HS-27A (cell line): ENCODE measurements at places on chromosomes 5 and 9.

GRCh38 chr5:5344606-5345005 lies 77.9 kb upstream of the ICE1 start:
- DNase-seq, result no peak

DNA sequence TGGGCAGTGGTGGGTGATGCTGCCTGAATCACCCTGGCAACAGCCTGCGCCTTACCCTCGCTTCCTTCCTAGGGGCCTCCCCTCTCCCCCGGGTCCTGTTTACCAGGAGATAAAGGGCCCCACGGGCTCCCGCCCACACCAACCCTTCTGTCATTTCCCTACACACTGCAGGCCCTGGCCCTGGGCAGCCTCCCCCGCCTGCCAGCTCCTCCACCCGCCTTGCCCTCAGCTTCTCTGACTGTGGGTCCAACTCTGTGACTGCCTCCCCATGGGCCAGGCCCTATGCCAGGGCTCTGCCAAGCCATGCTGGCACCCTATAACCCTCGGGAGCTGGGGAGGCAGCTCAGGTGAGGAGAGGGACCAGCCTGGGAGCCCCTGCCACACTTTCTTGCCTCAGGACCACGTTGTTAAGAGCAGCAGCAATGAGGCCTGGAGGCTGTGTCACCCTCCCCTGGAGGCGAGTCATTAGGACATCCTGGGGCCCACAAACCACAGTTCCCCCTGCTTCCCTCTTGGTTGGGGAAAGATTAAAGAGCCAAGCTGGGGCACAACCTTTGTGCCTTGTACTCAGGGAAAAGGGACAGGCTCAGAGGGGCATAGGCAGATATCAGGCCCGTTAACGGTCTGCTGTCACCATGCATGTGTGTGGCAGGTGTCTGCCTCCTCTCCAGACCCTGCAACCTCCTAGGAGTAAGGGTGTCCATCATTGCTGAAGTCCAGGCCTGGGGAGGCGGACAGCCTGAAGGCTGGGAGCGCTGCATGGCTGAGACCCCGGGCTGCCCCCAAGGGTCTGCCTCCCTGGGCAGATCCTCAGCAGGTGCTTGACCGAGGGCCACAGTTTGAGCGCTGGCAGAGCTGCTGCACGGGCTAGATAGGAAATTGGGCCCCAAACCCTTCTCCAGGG lies 2.8 kb downstream of the MGAT4B start:
- DNase-seq, result no peak

DNA sequence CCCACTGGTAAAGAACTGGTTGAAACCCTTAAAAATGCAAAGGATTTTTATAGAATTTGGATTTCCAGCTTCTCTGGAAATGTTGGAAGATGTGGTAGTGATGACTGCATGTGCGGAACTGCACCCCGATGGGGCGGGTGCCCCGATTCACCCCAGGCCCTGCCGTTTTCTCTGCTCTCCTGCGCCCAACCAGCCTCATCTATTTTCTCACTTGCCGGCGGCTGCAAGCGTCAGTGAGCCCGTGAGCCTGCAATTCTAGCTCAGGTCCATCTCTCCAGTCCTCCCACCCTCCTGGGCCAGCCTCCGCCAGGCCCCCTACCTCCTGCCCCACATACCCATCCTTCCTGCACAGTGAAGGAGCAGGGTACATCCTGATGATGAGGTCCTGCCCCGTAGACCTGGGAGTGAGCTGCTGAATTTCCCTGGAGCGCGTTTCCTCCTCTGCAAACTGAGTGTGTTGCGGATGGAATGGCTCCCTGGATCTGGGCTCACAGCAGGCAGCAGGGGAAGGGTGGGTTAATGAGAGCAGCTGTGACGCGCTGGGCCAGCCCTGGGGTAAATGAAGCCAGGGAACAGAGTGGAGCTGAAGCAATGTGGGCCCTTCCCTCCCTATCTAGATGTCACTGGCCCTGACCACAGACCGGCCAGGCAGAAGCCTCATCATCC lies 45.9 kb upstream of the PHYKPL start:
- DNase-seq, result no peak

- no peak for DNase-seq
Measured at GRCh38 chr5:82512025-82512424, 233.9 kb upstream of the RPS23 start.

DNA sequence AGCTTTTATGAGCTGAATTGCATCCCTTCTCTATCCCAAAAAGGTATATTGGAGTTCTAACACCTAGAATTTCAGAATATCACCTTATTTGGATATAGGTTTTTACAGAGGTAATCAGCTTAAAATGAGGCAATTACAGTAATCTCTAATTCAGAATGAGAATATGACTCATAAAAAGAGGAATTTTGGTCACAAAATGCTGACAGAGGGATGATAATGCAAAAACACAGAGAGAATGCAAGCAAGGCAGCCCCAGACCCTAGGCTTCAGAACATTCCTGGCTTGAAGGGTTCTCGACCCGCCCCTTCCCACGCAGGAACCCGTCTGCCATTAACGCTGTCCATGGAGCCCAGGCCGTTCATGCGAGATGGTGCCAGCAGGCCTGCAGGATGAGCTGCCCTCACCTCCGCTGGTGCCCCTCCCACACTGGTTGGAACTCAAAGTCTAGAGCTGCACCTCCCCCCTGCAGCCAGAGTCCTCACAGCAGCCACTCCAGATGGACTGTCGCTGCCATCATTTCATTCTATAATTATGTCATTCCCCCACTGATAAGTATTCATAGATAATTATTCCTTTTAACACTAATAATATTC lies 1173.4 kb upstream of the ACO1 start:
- DNase-seq, result no peak

- no peak for DNase-seq
Measured at GRCh38 chr5:114361724-114362196, at the start of gene KCNN2. KCNN2 (plus strand) TSS chr5:114362070; CDS start chr5:114362140, 70 bp downstream.

GRCh38 chr5:149217096-149217802 lies 54.4 kb upstream of the AFAP1L1 start:
- no peak for DNase-seq

GRCh38 chr5:64147849-64148441 lies 17.7 kb upstream of the RNF180 start:
- peak; percentile 20 for DNase-seq

DNA sequence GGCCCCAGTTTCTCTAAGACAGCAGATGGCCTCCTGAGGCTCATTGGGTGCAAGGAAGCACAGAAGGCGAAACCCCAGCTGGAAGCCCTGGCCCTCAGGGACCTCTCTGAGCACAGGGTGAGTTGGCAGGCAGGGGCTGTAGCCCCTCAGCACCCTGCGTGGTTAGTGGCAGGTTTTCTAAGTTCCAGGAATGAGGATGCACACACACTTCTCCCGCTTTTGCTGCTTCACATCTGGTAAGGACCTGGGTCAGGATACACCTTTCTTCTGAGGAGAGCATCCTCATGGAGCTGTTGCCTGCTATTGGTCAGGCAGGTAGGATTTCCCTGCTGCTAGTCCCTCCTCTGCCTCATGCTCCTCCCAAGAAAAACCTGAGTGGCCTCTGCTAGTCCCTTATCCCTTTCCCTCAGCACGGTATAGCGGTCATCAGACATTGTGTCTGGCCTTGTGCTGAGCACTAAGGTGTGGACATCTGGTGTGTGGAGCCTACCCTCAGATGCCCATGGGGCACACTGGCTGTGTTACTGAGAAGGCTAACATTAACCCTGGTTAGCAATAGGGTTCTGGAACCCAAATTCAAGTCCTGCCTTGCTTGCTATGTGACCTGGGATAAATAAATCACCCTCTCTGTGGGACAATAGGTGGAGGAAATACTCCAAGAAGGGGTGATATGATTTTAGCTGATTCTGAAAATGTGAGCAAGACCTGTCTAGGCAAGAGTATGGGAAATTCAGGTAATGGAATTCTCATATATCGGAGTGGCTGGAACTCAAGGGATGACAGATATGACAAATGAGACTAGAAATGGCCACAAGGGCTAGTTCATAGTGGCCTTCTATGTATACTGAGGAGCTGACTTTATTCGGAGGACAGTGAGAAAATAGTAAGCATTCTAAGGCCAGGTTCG lies 1.6 kb downstream of the SLC22A4 start:
- DNase-seq, result no peak

DNA sequence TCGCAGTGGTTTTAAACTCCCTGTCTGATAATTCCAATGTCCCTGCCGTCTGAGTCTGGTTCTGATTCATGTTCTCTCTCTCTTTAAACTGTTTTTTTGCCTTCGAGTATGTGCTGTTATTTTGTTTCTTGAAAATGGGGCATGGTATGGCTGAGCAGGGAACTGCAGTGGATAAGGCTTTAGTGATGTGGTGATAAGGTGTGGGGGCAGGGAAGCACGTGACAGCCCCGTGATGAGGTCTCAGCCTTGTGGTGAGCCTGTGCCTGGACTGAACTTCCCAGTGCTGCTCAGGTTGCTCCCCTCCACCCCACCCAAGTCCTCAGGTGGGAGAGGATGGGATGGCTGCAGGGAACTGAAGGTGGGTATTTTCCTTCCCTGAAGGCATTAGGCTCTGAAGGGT lies 5.5 kb upstream of the ZNF354B start:
- no peak for DNase-seq

GRCh38 chr9:114691046-114691955 lies 9.3 kb upstream of the TEX48 start:
- peak; percentile 86 for DNase-seq

- DNase-seq, result no peak
Measured at GRCh38 chr5:52771343-52772039, 16.2 kb upstream of the ITGA1 start.

DNA sequence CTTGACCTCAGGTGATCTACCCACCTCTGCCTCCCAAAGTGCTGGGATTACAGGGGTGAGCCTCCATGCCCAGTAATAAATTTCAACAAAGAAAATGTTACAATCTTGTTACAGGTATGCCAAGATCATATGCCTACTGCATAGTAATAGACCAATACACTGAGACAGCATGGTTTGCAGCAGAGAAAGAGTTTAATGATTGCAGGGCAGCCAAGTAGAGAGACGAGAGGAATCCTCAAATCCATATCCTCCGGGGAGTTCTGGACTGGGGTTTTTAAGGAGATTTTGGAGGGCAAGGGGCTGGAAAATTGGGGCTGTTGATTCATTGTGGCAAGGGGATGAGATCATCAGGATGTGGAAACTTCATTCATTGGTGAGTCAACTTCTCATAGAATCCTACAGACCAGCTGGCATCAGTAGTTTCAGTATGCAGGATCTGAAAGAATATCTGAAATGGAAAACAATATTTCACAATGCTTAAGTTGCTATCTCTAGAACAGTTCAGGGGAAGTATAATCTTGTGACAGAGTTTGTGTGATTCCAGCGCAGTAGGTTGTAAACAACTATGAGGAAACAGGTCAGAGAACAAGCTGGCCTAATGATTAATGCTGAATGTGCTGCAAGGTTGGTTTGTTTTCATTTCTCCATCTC lies 14.8 kb upstream of the TUT7 start:
- DNase-seq, result peak; percentile 30

GRCh38 chr9:80185112-80185738 lies 613.5 kb downstream of the TLE4 start:
- no peak for DNase-seq

DNA sequence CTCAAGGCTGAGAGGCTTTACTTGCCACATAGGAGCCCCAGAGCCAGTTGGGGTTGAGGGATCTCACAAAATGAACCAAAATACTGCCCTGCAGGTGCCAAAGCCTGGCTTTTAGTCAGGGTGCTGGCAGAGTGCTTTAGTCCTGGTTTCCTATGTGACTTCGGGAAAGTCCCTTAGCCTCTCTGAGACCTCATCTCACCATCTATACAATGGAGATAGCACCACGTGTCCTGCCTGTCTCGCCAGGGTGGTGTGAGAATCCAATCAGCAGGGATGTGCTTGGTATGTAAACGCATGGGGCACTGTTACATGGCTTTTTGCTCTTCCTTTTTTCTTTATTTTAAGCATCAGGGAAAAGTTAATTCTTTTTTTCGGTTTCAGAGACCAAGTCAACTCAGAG lies 68.3 kb downstream of the SHB start:
- DNase-seq, result no peak

GRCh38 chr5:117652958-117653280 lies 1078.3 kb upstream of the SEMA6A start:
- no peak for DNase-seq

- DNase-seq, result no peak
Measured at GRCh38 chr5:151051066-151051930, 29.5 kb downstream of the TNIP1 start.

DNA sequence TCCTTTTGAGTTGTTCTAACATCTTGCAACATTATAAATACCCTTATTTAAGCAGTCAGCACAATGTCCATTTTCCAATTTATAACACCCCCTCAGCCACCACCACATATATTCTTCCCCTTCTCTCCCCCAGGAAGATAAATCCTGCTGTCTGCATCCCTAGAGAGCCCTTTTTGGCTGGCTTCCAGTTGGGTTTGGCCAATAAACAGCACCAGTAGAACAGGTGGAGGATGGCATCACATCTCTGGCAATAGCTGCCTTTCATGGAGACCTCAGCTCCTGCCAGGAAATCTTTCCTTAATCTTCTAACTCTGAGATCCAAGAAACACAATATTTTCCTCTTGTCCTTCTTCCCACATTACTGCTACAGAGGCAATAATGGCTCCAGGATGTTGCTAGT lies 53.7 kb downstream of the TRIM36 start:
- DNase-seq, result no peak

GRCh38 chr9:124414612-124415011 lies 630 bp downstream of the PSMB7 start:
- DNase-seq, result no peak

DNA sequence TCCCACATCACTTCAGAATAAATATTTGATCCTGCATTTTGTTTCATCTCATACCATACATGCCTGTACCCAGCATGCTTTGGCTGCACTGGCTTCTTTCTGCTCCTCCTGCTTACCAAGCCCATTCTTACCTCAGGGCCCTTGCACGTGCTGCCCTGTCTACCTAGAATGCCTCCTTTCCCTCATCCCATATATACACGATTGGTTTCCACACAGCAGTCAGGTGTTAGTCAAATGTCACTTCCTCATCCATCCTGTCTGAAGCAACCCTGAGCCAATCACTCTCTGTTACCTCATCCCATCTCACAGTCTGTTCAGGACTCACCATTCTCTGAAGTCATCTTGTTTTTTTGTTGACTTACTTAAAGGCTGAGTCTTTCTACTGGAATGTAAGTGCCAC lies 30.3 kb downstream of the CAST start:
- no peak for DNase-seq

- no peak for DNase-seq
Measured at GRCh38 chr5:51500-51823, 40.5 kb upstream of the PLEKHG4B start.

DNA sequence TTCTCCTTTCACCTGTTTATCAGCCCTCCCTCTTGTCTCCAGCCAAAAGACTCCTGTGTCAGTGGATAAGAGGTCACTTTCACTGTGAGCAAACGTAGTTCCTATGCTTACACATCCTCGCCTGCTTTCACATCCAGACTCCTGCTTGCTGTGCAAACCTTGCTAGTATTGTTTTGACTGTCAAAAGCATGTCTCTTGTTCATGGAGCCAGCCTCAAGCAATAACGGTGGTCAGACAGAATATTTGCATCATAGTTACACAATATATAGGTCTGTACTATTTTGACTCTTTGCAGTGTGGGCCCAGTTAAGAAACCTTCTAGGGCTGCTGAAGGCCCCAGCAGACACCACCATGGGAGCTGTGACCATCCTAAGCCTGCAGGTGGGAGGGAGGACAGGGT lies 420.0 kb downstream of the SEMA5A start:
- DNase-seq, result no peak
